ENCODE measurements at places on chromosomes 3 and 15.

GRCh38 chr3:186220365-186220764 lies 111.5 kb upstream of the ETV5 start:
- DNase-seq: no peak

- DNase-seq: no peak
Observed at GRCh38 chr3:88057630-88058305, 1.0 kb downstream of the CGGBP1 start.

DNA sequence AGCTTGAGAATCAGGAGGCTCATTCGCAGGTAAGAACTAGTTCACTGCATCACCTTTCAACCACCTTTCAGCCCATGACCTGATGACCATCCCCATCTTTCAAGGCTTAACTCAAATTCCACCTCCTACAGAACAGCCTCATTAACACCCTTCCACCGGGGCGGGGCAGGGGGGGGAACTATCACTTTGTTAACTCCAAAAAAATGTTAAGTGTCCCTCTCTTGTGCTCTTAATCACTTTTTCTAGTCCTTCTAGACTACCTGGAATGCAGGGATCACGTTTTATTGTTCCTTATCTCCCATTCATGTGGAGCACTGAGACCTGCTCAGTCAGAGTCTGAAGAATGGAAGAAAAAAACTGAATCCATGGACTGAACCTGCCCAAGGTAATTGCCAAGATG lies 51.8 kb downstream of the ATP13A4 start:
- no peak for DNase-seq

DNA sequence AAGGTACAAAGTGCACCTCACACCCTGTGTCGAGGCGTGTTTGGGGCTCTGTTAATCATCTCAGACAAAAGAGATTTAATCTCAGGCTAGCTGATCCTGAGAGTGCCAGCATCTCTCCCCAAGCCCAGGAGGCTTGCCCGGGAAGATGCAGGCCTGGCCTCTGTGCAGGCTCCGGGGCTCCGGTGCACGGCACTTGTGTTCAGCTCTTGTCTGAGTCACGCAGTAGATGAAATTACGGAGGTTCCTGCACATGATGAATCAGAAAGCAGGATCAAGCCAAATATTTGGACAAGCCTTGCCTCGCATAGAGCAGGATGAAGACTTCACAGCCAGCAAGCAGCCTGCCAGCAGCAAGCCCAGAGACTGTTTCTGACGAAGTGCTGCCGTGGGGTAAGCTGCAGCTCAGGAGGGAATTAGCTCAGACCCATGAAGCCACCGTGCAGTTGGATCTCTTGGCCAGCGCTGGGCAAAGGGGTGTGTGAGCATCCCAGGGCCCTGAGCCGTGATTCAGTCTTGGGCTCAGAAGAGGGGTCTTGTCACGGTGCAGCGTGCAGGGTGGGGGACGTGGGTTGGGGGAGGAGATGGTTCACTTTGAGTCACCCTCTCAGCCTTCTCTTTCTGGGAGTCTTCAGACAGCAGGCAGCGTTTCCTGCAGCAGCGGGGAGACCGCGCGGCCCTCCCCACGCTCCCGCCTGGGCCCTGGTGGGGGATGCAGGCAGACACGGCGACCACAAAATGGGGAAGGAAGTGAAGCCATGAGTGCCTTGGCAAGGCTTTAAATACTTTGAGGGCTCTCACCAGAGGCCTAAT lies 89.2 kb upstream of the MEF2A start:
- no peak for DNase-seq

DNA sequence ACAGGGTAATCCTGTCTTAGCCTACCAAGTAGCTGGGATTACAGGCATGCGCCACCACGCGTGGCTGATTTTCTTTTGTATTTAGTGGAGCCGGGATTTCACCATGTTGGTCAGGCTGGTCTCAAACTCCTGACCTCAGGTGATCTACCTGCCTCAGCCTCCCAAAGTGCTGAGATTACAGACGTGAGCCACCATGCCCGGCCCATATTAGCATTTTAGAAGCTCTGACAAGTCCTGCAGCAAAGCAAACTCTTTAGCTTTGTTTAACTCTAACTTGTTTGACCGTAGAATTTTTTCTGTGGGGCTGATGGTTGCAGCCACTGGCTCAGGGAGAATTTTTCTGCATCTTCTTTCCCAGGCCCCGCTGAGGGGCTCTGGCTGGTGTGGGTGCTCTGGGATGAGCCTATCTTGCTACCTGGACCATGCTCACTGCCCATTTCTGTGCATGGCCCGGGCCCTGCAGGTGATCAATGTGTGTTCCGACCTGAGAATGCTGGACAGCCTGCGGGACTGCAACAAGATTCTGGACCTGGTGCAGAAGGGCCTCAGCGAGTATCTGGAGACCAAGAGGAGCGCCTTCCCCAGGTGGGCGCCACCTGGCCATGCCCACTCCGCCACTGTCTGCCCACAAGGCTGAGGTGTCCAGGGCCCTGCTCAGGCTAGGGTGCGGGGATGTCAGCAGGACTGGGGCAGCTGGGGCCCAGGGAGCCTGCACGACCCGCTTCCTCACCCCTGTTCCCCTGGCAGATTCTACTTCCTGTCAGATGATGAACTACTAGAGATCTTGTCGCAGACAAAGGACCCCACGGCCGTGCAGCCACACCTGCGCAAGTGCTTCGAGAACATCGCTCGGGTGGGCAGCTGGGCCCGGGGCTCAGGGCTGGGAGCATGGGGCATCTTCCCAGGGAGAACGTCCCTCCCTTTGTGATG lies 41.3 kb downstream of the DNAH1 start:
- no peak for DNase-seq

GRCh38 chr15:58608129-58608590 lies 141.3 kb downstream of the ADAM10 start:
- no peak for DNase-seq

DNA sequence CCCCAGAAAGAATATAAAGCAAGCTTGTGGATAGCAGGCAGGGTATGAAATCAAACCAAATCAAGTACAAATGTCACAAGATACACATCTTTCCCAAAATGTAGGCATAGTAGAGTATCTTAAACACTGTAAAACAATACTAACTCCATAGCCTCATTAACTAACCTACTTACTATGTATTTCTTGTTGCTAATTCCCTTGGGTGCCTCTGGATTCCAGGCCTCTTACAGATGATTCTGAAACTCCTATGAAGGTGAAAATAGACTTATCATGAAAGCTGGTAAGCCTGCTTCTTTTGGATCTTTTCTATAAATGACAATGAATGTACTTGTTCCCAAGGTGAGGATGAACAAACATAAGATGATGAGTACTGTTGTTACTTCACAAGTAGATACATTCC lies 93.8 kb downstream of the FRMD5 start:
- DNase-seq: no peak

- no peak for DNase-seq
Observed at GRCh38 chr3:58377168-58377567, 44.5 kb downstream of the PXK start.

GRCh38 chr15:64289550-64289949 lies 66.4 kb downstream of the CSNK1G1 start:
- no peak for DNase-seq

- no peak for DNase-seq
Observed at GRCh38 chr3:174132006-174132405, 727.1 kb upstream of the NAALADL2 start.

DNA sequence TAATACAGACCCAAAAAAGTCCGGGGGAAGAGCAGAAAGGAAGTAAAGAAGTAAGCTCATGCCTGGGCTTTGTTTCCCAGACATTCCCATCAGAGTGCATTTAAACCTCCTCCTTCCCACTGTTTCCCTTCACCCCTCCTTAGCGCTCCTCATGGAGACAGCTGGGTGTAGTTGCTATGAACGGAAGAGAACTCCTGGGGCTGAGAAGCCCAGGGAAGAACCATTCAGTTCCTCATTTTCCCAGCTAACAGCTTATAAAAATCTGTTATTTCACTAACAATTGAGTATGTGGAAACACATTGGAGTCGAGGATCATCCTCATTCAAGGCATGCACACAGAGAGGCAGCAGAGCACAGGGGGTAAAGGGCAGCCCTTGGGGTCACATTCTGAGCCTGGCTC lies 299.3 kb downstream of the SHQ1 start:
- no peak for DNase-seq

GRCh38 chr3:194682189-194682693 lies 3.4 kb upstream of the FAM43A start:
- no peak for DNase-seq

DNA sequence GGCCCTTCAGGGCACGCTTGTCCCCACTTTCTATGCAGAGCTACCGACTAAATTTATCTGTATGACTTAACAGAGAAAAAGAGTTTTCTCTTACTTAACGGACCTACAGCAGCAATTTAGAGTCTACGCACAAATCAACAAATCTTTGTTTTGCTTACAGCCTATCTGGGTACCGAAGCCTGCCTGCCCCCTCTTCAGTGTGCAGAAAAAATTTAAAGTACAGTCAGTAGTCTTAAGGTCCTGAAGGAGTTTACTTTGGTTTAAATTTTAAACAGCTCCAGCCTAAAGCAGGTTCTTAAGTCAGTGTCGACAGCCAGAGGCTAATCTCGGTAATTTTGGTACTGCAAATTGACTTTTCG lies 570 bp downstream of the SACM1L start:
- DNase-seq: no peak

DNA sequence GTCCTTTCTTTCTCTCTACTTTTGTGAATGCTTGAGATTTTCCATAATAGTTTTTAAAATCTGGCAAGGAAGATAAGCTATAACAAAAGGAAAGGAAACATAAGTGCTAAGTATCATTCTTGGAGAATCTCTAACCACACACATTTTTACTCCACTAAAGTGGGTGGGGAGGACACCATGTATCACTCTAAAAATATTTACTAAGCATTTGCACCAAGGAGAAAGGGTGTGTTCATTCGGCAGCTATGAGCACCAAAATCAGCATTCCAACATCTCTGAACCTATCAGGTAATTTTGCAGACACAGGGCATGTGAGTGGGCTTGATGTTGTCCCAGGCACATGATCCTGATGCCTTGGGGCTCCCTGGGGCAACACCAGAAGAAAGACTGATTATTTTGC lies 5.5 kb downstream of the B4GALT4 start:
- no peak for DNase-seq

DNA sequence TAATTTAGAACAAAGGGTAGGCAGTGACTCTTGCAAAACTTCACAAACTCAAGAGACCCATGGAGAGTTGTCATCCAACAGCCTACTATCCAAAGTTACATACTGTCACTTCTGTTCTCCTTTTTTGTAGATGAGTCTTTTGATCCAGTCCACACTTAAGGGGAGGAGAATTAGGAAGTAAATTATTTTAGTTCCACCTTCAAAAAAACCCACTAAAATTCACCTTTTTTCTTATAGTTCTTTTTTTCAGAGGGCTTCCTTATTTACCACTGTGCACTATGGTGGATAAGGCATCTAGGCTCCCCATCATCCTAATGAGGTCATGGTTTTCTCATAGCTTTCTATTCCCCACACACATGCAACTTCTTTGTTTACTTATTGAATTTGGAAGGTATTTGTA lies 8.6 kb upstream of the TCAIM start:
- DNase-seq: no peak

- no peak for DNase-seq
Observed at GRCh38 chr3:87309601-87310000, 33.2 kb upstream of the POU1F1 start.

GRCh38 chr3:172317481-172317880 lies 130.8 kb downstream of the GHSR start:
- no peak for DNase-seq

DNA sequence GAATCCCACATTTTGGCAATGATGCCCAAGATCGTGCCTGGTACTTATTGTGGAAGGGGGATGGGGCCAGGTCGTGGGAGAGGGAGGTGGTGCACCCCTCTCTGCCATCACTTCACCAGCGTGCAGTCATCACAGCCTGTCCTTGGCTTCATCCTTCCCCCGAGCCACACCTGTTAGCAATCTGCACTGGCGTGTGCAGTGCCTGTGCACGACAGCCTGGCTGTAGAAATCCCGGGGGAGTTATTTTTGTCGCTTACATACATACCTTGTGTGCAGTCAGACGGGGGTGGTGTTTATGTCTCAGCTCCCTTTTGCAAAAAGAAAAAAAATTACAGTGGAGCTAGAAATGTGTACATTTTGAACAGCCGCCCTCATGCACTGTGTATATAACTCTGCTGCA lies 216.0 kb downstream of the TLE3 start:
- DNase-seq: no peak

DNA sequence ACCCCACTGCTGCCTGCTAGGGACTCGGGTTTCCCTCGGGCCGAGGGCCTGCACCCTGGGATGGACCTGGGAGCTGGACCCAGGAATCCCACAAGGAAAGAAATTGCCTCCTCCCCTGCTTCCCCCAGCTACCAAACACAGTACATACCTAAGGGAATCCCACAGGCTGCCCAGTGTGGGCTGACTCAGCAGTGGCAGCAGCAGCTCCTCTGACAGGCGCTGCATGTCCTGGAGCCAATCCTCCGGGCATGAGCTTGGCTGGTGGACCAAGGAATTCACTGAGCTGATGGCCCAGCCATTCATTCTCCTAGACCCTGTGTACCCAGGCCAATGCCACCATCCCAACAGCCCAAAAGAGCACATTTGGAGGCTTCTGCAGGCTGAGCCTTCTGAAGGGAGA lies 9.5 kb upstream of the LTK start:
- DNase-seq: no peak
